ENCODE measurements at places on chromosomes 7 and 10. TPM values are rescaled to one million over a fixed set of nuclear protein-coding genes. Genes with fewer than 3 reads are reported as not detected.

- no peaks in the 10 kb centered on the region for H3K36me3 ChIP-seq
- no peaks in the 10 kb centered on the region for H3K27me3 ChIP-seq
- no peak for DNase-seq
- no peaks in the 10 kb centered on the region for H3K4me1 ChIP-seq
These were observed 11.7 kb downstream of the TLL2 start for GRCh38 chr10:96501985-96502384.

DNA sequence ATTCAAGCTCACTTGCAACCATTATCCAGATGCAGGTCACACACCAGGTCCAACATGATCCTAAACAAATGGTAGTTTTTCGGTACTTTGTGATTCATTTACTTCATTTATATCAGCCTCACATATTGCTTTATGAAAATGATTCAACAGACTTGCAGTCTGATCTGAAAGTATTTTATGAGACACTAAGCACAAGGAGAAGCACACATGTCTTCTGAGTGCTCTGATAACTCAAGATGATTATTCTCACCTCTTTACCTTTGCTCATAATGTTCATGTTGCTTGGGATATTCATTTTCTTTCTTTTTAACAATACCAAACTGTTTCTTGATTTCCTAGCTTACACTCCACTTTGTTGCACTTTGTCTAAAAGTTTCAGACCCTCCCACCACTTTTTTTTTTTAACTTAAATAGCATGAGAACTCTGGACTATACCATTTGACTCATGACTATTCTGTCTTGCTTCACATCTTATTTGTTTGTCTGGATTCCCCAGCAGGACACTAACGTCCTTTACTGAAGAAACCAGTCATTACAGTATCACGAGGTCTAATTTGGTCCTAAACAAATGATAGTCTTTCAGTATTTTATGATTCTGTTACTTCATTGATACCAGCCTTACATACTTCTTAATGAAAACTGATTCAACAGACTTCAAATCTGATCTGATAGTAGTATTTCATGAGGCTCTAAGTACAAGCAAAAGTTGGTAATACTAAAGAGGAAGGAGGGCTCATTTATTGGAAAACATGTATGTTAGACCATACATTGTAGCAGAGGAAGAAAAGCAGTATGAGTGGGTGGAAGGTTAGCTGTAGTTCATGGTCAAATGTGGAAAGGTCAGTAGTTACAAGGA is 171.8 kb upstream of the AHR start:
- H3K27ac ChIP-seq = no peak overlapping the region
- H3K36me3 ChIP-seq = no peaks in the 10 kb centered on the region
- H3K4me3 ChIP-seq = no peak overlapping the region
- no peaks in the 10 kb centered on the region for H3K27me3 ChIP-seq
- H3K4me1 ChIP-seq = no peaks in the 10 kb centered on the region

DNA sequence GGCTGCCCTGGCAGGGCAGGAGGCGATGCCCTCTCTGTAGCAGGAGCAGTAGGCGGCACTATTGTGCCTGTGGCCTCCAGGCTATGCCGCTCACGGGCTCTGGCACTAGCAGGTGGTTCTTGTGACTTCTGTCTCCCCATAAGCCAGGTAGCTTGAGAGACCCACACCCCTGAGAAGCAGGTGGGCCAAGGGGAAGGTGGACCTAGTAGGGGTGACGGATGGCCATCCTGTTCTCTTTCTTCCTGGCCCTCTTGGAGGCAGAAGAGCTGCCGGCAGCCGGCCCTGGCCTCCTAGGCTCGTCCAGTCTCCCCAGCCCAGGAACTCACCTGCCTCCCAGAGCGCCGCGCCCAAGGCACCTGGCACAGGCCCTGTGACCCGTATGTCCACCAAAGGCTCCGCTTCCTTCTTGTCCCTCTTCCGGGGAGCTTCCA is 15.4 kb downstream of the MMRN2 start:
- peaks cover 9% of the 10 kb centered on the region for H3K4me1 ChIP-seq
- no peaks in the 10 kb centered on the region for H3K27me3 ChIP-seq
- H3K27ac ChIP-seq = no peak overlapping the region
- H3K4me3 ChIP-seq = no peak overlapping the region

DNA sequence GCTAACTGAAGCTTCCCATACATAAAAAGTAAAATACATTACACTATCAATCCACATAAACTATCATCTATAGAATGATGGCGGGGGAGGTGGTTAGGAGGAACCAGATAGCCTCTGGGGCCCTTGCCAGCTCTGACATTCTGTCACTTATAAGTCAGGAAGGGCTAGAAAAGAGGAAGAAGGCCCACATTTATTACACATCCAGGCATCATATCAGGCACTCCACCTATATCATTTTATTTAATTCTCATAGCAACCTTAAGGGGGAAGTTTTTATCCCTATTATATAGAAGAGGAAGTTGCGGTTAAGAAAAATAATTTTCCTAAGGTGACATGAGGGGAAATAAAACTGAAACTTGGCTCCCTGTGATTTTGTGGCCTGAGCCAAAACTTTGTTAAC is 29.9 kb downstream of the HEPACAM2 start:
- no peak overlapping the region for H3K27ac ChIP-seq
- no peaks in the 10 kb centered on the region for H3K27me3 ChIP-seq
- DNase-seq = no peak
- no peak overlapping the region for H3K4me3 ChIP-seq
- no peaks in the 10 kb centered on the region for H3K36me3 ChIP-seq

DNA sequence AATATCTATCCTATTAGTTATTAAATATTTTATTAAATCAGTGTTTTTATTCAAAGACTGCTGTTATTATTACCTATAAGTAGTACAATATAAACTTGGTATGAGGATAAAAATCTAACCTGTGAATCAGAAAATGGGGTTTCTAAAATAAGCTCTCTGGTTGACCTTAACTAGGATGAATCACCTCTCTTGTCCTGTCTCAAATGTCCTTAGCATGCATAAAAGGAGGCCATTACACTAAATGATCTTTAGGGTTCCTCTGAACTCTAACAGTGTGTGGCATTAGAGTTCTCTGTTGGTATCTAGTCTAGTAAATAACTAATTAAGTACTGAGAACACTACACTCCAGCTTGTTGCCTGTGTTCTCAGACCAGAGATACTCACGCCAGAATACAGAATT is 143.1 kb upstream of the LRRTM3 start:
- H3K4me1 ChIP-seq = peaks cover 11% of the 10 kb centered on the region
- peak overlapping the region; percentile 23 for H3K27ac ChIP-seq
- DNase-seq = no peak
- H3K4me3 ChIP-seq = no peak overlapping the region
- no peaks in the 10 kb centered on the region for H3K27me3 ChIP-seq
- H3K36me3 ChIP-seq = no peaks in the 10 kb centered on the region

GRCh38 chr7:121360564-121360963 is 31.8 kb downstream of the WNT16 start:
- no peak overlapping the region for H3K4me3 ChIP-seq
- DNase-seq = no peak
- no peak overlapping the region for H3K27ac ChIP-seq
- no peaks in the 10 kb centered on the region for H3K36me3 ChIP-seq
- no peaks in the 10 kb centered on the region for H3K27me3 ChIP-seq

GRCh38 chr7:139702811-139703486 is 74.8 kb downstream of the HIPK2 start:
- peak overlapping the region; percentile 48 for H3K27ac ChIP-seq
- H3K27me3 ChIP-seq = no peaks in the 10 kb centered on the region
- DNase-seq = no peak

DNA sequence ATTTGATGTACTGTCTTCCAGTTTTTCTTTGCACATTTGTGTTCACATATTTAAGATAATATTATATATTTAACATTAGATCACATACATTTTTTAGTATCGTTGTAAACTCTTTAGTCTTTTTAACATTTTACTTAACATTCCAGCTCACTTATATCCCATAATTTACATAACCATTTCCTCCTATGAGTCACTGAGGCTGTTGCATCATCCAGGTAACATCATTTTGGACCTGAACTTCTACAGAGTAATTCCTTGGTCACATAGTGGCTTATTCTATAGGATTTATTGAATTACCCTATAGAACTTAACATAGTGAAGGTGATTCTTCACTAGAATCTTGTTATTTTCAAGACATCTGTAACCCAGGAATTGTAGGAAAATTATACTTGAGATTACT is 194.4 kb downstream of the POU6F2 start:
- H3K36me3 ChIP-seq = no peaks in the 10 kb centered on the region
- no peak overlapping the region for H3K27ac ChIP-seq
- H3K4me3 ChIP-seq = no peak overlapping the region
- no peak for DNase-seq

GRCh38 chr10:72483471-72483870 is 128.8 kb upstream of the DNAJB12 start:
- H3K4me3 ChIP-seq = no peak overlapping the region
- H3K27ac ChIP-seq = no peak overlapping the region
- H3K27me3 ChIP-seq = no peaks in the 10 kb centered on the region
- peaks cover 4% of the 10 kb centered on the region for H3K36me3 ChIP-seq
- DNase-seq = no peak
- H3K4me1 ChIP-seq = no peaks in the 10 kb centered on the region

GRCh38 chr7:4154882-4155535 is 527.1 kb upstream of the FOXK1 start:
- no peaks in the 10 kb centered on the region for H3K36me3 ChIP-seq
- no peak overlapping the region for H3K4me3 ChIP-seq
- H3K4me1 ChIP-seq = no peaks in the 10 kb centered on the region
- no peak for DNase-seq
- no peaks in the 10 kb centered on the region for H3K27me3 ChIP-seq

DNA sequence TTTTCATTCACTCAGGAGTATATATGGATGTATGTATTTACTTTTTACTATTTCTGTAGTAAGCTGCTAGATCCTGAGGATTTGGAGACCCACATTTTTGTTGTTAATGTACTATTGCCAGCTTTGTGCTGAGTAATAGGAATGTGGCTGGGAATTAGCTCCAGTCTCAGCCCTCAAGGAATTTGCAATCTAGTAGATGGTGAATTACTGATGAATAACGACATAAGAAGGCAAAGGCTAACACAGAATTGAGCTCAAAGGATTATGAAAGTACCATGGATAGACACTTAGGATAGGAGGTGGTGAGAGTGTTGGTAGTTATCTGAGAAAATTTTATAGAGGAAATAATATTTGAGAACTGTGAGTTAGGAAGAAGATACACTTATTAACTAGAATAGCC is 19.9 kb downstream of the CASD1 start:
- H3K36me3 ChIP-seq = no peaks in the 10 kb centered on the region
- H3K4me1 ChIP-seq = no peaks in the 10 kb centered on the region
- no peak for DNase-seq
- no peak overlapping the region for H3K27ac ChIP-seq
- no peaks in the 10 kb centered on the region for H3K27me3 ChIP-seq

DNA sequence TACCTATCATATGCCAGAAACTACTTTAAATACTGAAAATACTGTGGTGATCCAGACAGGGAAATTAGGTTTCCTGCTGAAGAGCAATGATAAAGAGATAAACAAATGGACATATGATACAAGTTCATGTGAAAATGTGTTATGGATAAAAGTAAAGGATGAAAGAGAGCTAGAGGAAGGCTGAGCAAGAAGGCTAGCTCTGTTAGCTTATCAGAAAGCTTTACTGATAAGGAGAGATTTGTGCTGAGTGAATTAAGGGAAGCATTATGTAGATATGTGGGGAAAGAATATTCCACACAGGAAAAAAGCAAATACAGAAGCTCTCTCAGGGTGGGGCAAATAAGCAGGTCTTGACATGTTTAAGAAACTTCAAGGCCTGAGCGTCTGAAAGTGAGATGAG is 308.4 kb downstream of the HDAC9 start:
- no peaks in the 10 kb centered on the region for H3K27me3 ChIP-seq
- H3K4me3 ChIP-seq = no peak overlapping the region
- DNase-seq = no peak
- H3K36me3 ChIP-seq = no peaks in the 10 kb centered on the region
- H3K27ac ChIP-seq = no peak overlapping the region

The CRHR2 gene
- 1.3 TPM for total RNA-seq

The TEX47 gene
- not detected for total RNA-seq

The DENND2A gene
- total RNA-seq = 8.7 TPM

The GIMAP2 gene
- total RNA-seq = 1.5 TPM

The HOXA9 gene
- total RNA-seq = 19.9 TPM
